Fibroblast of mammary gland (primary cell): ENCODE measurements at places on chromosomes 2 and 18.

DNA sequence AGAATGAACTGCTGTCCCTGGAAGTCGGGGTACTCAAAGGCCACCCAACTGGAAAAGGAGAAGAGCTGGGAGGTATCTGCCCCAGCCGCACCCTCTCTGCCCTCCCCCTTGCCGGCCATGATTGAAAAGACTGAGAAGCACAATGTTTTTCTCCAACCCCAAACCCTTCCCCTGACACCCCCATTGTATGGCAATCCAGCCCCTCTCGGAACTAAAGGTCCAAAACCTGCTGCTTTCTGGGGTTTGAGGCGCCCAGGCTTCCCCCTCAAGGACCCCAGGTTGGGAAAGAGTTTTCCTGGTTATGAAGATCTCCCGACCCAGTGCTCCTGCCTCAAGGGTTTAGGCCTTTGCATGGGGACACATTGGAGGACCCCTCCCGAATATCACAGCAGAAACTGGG lies 1.0 kb downstream of the CRYBA2 start:
- no peak for DNase-seq

- peak; percentile 14 for DNase-seq
Observed at GRCh38 chr18:48833701-48834412, 116.9 kb downstream of the SMAD7 start.

DNA sequence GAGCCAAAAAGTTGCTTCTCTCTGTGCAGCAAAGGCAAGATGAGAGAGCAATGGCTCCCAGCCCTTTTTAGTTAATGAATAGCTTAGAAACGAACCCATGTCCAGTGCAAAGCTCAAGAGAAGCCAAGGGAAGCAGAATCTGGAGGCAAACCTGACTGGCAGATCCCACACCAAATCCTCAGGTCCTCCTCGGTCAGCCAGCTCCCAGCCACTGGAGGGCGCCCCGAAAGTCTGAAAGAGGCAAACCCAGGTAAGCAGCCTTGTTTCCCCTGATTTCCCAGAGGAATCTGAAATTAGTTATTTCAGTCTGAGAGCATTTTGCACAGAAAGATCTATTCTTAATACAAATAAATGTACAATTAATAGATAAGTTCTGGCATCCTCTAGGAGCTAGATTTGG lies 71.3 kb upstream of the PID1 start:
- DNase-seq = peak; percentile 51

GRCh38 chr18:58337285-58337684 lies 291.6 kb downstream of the ALPK2 start:
- no peak for DNase-seq

GRCh38 chr2:175234650-175235049 lies 53.1 kb upstream of the ATP5MC3 start:
- no peak for DNase-seq

DNA sequence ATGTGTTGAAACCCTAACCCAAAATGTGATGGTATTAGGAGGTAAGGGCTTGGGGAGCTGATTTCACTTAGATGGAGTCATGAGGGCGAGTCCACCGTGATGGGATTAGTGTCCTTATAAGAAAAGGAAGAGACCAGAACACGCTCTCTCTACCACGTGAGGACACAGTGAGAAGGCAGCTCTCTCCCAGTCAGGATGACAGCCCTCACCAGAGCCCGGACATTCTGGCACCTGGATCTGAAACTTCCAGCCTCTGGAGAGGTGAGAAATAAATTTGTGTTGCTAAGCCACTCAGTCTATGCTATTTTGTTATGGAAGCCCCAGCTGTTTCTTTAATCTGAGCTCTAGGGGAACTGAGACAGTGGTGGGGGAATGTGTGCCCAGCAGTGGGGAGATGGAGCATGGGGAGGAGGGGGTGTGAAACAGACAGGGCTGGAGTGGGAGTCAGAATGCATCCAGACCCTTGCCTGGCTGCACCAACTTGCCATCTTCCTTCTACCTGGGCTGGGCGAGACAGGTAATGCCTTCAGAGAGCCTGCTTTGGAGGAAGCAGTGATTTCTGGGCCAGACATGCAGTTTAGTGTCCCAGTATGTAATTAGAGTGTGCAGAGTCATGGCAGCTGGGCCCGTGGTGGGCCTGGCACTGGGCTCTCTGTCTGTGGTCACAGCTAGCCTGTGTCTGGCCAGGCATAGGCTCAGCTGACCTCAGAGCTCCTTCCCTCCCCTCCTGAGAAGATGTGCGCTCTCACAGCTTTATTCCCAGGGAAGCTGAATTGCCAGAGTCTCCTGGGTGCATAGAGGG lies 38.1 kb downstream of the RHOB start:
- DNase-seq = no peak

DNA sequence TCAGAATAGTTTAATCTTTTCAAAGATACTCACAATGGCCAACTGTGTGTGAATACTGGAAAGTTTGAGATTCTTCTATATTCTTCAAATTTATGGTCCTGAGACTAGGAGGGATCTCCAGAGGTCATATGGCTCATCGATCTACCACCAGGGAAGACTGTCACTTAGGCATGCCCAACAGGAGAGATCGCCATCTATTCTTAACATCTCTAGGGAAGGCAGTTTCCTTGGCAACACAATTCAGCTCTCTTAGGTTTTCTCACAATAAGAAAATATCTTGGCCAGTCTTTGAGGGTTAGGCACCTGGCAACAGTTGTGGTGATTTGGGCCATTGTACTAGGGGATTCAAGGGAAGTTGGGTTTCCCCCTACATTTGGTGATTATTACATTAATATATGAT lies 107.2 kb downstream of the GALNT3 start:
- no peak for DNase-seq

DNA sequence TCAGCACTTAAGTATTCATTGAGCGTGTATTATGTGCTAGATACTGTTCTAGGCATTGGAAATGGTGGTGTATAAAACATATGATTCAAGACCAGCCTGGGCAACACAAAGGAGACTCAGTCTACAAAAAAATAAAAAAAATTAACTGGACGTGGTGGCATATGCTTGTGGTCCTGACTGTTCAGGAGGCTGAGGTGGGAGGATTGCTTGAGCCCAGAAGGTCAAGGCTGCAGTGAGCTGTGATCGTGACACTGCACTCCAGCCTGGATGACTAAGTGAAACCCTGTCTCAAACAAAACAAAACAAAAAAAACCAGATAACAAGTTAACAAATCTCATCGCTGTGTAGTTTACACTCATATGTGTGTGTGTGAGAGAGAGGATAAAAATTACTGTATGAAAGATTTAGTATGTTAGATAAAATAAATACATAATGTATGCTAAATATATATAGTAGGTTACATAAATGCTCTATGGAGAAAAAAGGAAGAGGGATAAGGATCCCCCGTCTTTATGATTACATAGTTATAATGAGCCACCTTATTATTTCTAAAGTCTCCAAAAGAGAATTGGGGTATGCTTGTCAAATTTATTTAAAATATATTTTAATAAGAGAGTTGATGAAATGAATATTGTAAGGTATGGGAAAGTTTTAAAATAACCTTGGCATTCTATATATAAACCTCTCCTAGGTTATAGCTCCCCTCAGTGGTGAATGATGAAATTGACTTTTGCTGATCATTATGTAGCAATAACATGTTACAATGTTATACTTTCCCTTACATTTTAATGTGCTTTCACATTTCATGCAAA lies 69.2 kb downstream of the EHBP1 start:
- DNase-seq = peak; percentile 71

- DNase-seq = peak; percentile 58
Observed at GRCh38 chr2:216572582-216573578, 60.3 kb upstream of the IGFBP2 start.

- no peak for DNase-seq
Observed at GRCh38 chr2:6069381-6069780, 377.2 kb downstream of the SOX11 start.

GRCh38 chr2:230783101-230783500 lies 70.5 kb downstream of the CAB39 start:
- DNase-seq = peak; percentile 39

DNA sequence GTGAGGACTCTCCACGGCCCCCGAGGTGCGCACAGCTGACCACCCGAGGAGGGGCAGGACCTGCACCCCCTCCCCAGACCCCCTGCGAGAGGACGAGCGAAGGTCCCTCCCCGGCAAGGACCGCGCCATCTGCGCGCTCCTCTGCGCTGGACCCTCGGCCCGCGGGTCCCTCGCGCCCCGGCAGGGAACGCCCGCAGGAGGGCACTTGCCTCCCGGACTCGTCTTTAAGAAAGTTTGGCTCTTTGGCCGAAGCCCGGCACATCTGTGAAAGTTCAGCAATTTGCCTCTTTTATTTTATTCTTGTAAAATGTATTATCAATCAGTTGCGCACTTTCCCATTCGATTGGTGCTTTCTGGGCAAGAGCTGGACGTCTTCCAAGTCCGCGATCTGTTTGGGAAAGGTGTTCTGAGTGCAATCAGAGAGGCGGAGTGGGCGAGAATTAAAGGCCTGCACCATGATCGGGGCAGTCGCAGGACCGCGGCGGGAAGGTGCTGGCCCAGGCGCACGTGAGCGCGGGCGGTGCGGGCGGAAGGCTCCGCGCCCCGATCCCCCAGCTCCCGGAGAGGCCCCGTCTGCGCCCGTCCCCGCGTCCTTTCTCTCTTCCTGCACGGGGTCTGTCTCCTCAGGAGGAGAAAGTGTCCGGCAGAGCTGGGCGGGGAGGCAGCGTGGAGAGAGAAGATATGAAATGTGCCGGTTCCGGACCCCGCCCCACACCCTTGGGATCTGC lies 1.6 kb upstream of the ALKAL2 start:
- peak; percentile 19 for DNase-seq

GRCh38 chr18:9984080-9984479 lies 70.3 kb downstream of the VAPA start:
- DNase-seq = no peak

DNA sequence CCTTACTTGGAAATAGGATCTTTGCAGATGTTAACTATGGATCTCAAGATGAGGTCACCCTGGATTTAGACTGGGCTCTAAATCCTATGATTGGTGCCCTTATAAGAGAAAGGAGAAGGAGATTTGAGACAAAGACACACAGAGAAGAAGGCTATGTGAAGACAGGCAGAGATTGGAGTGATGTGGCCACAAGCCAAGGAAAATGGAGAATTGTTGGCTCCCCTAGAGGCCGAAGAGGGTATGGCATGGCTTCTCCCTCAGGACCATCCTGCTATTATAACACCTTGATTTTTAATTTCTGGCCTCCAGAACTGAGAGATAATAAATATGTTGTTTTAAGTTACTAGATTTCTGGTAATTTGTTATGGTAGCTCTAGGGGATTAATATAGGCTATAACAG lies 7.6 kb downstream of the CYBRD1 start:
- DNase-seq = peak; percentile 34

- no peak for DNase-seq
Observed at GRCh38 chr2:85001595-85001994, 30.6 kb downstream of the KCMF1 start.

- peak; percentile 95 for DNase-seq
Observed at GRCh38 chr2:238895891-238896600, 48.2 kb downstream of the TWIST2 start.

DNA sequence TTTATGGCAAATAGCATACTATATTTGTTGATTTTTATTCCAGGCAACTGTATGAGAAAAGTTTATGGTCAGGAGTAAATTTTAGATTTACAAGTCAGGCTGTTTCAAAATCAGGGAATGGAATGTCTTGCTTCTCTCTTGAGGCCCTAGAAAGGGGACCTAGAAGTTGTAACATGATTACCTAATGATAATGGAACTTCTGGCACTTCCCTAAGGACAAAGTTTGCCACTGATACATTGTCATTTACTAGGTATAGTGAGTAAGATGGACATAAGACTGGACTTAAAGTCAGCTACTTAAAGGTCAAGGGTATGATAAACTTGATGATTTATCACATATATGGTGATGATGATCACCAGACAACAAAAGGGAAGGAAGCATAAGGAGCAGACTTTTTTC lies 103.3 kb upstream of the VRK2 start:
- peak; percentile 16 for DNase-seq

DNA sequence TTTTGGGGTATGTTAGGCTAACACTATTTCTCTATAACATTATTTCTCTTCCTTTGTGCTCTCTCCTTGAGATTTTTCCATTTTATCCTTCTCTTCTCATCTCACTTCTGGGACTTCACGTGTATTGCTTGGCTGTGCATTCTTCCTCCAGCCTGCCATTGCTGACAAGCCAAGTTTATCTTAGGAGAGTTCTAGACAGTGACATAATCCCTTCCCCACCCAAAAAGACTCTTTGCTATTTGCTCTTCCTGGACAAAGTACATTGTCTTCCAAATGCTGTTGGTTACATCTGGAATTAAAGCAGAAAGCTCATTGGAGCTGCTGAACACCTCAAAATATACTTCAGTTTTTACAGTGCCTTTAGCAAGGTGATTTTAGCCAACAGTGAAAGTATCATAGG lies 8.9 kb downstream of the TSPYL6 start:
- no peak for DNase-seq

GRCh38 chr2:69764286-69765095 lies 22.6 kb downstream of the ANXA4 start:
- peak; percentile 38 for DNase-seq

DNA sequence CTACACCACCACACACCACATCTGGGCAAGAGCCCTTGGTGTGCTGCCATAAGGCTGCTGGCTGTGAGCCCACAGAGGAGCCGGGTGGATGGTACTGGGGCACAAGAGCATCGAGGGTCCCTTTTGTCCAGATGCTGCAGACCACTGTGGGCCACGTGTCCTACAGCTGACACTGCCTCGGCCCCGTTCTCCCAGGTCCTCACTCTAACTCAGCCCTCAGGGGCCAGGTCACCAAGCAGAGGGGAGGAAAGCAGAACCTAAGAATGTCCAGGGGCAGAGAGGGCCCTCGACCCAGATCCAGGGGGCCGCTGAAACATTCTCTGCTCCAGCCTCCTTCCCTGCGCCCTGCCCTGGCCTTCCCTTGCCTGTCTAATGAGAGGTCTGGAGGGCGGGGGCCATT lies 91.7 kb upstream of the ASB18 start:
- no peak for DNase-seq

GRCh38 chr2:217954971-217955740 lies 47.6 kb downstream of the TNS1 start:
- DNase-seq = no peak

GRCh38 chr18:49086926-49087325 lies 136.2 kb upstream of the SMAD7 start:
- no peak for DNase-seq

- no peak for DNase-seq
Observed at GRCh38 chr2:231467016-231467545, 2.8 kb upstream of the NCL start.

GRCh38 chr2:54429054-54429453 lies 27.1 kb upstream of the SPTBN1 start:
- DNase-seq = no peak

GRCh38 chr2:237876061-237876526 lies 16.7 kb downstream of the RAMP1 start:
- DNase-seq = no peak

GRCh38 chr2:147495734-147496133 lies 349.1 kb upstream of the ACVR2A start:
- DNase-seq = peak; percentile 70
